ENCODE measurements at places on chromosomes 2 and 18.

- DNase-seq: no peak
Observed at GRCh38 chr2:101076581-101076980, 74.5 kb downstream of the RPL31 start.

- DNase-seq: no peak
Observed at GRCh38 chr18:25229081-25229480, 122.9 kb downstream of the ZNF521 start.

GRCh38 chr2:240631548-240632305 lies 6.4 kb downstream of the GPR35 start:
- DNase-seq: no peak

DNA sequence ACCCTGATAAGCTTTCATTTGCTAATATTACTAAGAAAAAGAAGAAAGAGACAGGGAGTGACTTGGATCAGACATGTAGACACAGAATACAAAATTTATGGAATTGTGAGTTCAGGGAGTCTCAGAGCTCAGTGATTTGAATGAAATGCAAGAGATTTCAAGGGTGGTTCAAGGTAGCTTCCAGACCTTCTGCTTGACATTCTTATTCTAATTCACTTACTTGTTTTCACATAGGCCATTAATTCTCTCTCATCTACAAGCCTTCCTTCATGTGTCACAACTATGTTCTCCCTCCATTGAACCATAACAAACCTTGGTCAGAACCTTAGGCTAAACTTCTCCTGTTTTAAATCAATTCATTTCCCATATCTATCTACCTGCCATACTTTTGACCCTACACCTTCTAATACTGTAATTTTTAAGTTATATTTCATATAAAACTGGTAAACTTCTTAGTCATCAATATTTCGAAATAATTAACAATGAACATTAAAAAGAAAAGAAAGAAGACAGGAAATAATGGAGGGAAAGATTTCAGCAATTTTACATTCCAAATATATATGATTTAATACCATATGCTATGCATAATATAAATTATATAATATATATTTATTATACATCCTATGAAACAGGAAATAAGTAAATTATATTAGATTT lies 139.2 kb upstream of the PDE1A start:
- no peak for DNase-seq

- no peak for DNase-seq
Observed at GRCh38 chr2:118085173-118086023, 2.9 kb upstream of the INSIG2 start.

GRCh38 chr18:7566244-7566566 lies 911 bp upstream of the PTPRM start:
- DNase-seq: no peak

DNA sequence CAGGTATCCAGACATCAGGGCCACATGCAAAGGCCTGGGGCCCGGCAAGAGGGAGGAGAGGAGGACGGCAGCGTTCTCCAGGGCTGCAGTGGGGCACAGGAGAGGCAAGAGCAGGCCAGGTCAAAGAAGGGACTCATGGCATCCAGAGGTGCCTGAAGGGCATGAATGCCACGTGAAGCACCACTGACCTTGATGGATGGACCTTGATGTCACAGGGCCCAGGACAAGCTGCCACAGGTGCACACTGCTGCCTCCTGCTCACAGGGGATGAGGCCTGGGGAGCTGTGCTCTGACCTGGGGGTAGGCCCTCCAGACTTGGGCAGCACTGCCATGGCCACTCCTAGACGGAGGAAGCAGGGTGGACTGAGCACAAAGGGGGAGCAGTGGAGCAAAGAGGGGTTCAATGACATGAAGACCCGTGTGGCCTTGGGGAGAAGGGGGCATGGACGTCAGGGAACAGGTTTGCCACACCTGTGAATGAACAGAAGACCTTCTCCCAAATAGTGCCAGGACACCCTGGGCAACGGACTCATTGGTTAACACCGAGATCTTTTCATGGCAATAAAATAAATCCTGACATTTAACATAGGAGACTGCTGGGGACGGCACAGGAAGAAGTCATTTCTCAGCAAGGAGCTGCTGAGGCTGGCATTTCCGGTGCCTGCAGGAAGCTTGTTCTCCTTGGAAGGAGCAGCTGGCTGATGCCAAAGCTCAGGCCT lies 65.6 kb downstream of the EMX1 start:
- DNase-seq: no peak

DNA sequence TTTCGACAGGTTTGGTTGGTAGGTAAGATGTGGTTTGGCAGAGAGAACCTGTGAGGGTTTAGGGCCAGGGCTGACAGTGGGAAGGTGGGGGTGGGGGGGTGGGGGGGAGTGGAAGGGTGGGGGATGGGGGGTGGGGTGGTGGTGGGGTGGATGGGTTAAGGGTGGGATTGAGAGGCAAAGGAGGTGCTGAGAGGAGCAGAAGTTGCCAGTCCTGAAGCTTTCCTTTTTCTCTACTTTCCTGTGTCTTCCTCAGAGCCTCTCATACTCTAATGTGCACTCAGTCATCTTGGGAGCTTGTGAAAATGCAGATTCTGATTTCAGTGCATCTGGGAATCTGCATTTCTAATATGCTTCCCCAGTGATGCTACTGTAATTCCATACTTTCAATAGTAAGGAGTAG lies 21.0 kb downstream of the MAP4K4 start:
- no peak for DNase-seq

GRCh38 chr2:70938586-70938950 lies 2.9 kb downstream of the ATP6V1B1 start:
- DNase-seq: no peak

DNA sequence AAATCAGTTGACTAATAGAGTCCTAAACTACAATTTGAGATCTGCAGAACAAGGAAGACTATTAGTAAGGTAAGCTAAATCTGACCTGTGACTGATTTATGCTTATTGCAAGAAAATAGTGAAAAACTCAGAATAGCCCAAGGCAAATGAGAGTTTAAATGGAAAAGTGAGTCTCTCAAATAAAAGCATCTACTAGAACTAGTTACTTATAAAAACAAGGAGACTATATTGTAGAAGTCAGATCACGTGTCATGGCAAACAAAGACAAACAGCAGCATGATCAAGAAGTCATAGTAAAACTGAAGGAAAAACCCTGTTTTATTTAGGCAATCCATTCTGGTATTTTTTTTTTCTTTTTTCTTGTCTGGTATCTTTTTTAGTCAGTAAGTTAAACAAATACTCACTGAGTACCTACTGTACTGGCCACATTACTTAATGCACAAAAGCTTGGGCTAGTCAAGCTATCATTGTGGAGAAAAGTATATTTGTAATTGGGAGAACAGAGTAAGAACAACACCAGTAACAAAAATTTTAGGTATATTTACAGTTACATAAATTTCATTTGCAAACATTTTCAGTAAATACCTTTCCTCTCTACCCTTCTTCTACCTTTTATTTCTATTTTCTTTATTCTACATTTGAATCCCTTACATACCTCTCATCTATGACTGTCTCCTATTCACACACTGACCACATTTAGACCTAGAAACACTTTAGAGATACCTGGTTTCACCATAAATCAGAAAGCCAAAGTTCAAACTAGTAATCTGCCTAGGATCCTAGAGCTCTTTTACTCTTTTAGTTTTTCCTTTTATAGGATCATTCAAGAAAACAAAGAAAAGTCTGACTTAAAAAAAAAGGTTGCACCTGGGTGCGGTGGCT lies 23.7 kb downstream of the CCDC88A start:
- DNase-seq: no peak

- DNase-seq: no peak
Observed at GRCh38 chr2:97908208-97908676, 87.5 kb downstream of the TMEM131 start.

- DNase-seq: no peak
Observed at GRCh38 chr2:11871421-11871820, 125.0 kb downstream of the LPIN1 start.

GRCh38 chr2:79025421-79025820 lies at the start of gene REG3G:
Gene REG3G, plus strand, starts transcription at chr2:79025702. Its CDS starts 392 bp downstream, at chr2:79026094.
- no peak for DNase-seq

- peak; percentile 60 for DNase-seq
Observed at GRCh38 chr2:209579230-209579749, 155.4 kb downstream of the MAP2 start.

GRCh38 chr2:136823291-136823690 lies 57.9 kb downstream of the THSD7B start:
- no peak for DNase-seq

GRCh38 chr2:120224735-120225548 lies 1.7 kb upstream of the TMEM185B start:
- no peak for DNase-seq

DNA sequence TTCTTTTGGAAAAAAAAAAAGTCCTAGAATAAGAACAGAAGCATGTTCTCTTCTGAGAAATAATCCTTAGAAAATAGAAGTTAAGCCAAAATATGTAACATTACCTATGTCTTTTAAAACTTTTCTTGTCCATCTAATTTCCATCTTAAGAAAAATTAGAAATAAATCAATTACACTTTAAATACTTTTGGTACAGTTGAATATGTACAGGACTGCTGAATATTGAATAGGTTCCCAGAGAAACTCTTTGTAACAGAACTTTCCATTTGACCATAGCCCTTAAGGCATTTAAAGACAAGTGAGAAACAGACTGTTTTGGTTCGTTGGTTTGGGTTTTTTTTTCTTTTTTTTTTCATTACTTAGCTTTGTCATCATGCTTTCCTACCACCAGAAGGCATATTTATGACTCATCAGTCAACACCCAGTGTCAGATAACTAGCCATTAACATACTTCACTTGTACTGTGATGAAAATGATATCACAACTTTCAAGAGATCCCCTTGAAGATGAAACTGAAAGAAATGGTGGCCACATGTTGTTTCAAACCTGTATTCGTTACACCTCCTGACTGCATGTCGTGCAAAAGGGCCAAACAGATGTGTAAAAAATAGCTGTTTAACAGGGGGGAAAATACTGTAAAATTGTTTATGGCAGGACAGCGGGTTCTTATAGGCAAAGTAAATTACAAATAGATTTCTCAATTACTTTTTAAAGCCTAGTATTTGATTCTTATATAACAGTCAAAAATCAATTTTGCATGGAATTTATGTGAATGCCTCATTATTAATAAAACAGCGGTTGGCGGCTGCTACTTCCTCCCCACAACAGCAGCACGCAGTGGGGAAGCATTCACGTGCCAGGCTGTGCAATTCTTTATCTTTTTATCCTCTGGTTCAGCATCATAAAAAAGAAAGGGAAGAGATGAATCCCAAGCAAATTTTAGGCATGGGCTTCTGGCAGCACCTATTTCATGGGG lies 280.7 kb upstream of the HNRNPA3 start:
- DNase-seq: no peak

- DNase-seq: no peak
Observed at GRCh38 chr2:124248386-124248785, 223.3 kb downstream of the CNTNAP5 start.

GRCh38 chr2:40282428-40282827 lies 169.5 kb downstream of the SLC8A1 start:
- DNase-seq: no peak

GRCh38 chr2:45833301-45833967 lies 182.0 kb downstream of the PRKCE start:
- no peak for DNase-seq

- DNase-seq: no peak
Observed at GRCh38 chr2:30222636-30223360, 8.5 kb upstream of the LBH start.

GRCh38 chr2:20474757-20475566 lies 28.1 kb downstream of the RHOB start:
- no peak for DNase-seq

DNA sequence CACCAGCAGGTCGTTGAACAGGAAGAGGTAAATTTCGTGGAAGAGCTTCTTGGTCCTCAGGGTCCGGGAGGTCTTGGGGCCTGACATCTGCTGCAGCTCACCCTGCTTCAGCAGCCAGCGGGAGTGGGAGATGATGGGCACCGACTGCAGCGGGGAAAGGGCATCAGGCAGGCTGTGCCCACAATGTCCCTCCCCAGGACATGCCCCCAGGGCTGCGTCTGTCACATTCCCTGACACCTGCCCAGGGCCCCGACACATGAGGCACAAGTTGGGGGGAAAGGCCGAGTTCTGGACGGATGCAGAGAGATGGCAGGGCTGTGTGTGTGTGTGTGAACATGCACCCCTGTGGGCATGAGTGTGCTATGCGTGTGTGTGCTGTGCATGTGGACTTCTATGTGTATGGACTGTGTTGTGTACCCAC lies 13.9 kb downstream of the SNORC start:
- DNase-seq: no peak

GRCh38 chr2:130848526-130849210 lies 12.0 kb downstream of the ARHGEF4 start:
- no peak for DNase-seq

DNA sequence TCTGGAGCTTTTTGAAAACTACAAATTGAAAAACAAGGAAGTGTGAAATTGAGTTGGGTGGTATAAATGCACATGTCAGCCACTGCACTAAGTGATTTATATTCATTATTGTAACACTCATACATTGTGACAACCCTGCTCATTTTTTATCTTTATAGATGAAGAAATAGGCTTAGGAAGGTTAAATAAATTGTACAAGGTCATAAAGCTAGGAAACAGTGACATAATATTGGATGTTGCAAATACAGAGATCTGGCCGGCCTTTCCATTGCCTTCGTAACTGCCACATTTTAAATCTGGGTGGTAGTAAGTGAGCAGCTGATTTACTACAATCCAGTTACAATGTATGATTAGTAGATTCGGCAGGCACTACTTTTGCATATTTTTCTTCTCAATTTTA lies 76.6 kb upstream of the LPIN2 start:
- no peak for DNase-seq

GRCh38 chr2:15874854-15875804 lies 65.2 kb upstream of the MYCN start:
- no peak for DNase-seq

- DNase-seq: no peak
Observed at GRCh38 chr18:2087877-2088673, 483.2 kb downstream of the METTL4 start.

DNA sequence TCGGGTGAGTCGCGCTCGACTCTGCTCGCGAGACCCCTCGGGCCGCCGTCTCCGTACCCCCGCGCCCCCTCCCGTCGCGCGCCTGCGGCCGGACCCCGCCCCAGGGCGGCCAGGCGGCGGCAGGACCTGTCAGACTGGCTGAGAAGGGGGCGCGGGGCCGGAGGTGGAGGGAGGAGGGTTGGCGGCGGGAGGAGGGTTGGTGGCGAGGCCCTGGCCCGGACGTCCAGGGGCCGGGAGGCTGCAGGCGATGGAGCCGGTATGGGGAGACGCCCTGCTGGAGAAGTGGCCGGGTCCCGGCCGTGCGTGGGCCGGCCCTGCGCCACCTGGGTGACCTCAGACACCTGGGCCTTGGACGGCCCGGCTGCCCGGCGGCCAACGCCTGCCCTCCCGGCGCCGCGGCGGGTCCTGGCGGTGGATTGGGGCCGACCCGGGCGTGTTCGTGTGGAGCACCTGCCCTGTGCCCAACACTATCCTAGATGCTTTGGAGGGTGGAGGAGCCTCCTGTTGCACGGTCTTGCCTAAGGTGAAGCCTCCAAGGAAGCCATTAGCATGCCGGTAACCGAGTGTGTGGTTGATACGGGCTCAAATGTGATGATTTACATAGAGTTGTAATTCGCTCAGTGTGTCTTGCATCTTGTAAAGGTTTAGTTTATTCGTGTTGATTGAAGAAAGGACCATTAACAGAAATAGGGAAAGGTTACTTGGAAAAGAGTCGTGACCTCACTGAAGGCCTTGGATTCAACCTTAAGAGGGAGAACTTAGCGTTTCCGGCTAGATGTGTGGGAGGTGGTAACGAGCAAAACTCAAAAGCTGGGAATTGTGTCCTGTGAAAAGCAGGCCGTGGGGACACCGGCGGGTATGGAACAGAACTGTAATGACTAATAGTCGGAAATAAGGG lies 550 bp downstream of the MYL12B start:
- no peak for DNase-seq

Measured in hippocampal formation (tissue), 2 donors.